ENCODE measurements at places on chromosomes 6 and 20.

- DNase-seq: peak; percentile 95
Observed at GRCh38 chr20:33732166-33732970, 572 bp downstream of the ZNF341 start.

DNA sequence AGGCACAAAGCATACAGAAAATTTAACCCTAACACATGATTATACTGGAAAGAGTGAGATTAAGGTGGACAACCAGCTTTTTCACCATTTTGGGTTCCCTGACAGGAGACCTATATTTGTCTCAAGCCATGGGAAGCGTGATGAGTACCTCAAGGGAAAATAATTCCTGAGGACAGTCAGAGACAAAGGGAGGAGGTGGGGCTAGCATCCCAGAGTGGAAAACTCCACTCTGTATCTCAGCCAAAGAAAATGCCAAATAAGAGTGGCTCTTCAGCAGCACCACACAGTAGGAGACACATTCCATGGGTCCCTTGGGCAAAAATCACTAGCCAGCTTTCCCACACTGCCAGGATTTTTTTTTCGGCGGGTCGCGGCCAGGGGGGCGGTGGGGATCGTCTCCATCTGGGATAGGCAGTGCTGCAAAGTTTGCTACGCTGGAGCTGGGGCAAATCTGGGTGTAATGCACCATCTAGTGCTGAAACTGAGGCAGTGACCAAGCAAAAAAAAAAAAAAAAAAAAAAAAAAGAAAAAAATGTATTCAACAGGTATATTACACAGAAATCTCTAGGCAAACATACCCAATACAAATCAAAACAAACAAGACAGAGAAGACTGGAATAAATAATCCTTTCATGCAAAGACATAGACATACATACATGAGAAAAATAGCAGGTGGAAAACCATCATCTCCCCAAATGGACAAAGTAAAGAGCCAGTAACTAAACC, 77.3 kb upstream of the SLC35F1 start:
- DNase-seq: no peak

- DNase-seq: no peak
Observed at GRCh38 chr20:30284281-30284905, 973.1 kb upstream of the DEFB115 start.

DNA sequence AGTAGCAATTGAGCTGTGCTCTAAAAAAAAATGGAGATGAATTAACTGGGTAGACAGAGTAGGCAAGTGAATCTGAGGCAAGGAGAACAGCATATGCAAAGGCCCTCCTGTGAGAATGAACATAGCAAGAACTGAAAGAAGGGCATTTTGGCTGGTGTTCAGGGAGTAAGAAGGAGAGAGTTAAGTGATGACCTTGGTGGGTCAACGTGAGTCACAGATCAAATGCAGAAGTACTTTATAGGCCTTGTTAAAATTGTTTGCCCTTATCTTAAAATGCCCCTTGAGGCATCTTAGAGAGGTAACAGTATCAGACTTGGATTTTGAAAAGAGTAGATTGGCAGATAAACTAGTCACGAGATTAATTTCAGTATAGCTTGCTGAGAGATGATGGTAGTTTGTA, 24.5 kb downstream of the NDUFAF5 start:
- no peak for DNase-seq

GRCh38 chr20:25198663-25199383, 3.3 kb downstream of the ENTPD6 start:
- DNase-seq: no peak

DNA sequence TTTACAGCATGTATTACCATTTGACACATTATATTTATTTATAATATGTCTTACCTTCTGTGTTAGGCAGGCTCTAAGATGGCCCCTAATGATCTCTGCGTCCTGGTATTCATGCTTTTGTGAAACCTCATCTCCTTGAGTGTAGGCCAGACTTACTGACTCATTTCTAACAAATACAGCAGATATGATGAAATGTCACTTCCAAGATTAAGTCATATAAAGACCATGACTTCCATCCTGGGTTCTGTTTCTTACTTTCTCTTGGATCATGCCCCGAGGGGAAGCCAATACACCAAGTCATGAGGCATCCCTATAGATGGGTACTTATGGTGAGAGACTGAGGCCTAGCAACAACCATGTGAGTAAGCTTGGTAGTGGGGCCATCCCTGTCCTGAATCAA, 30.2 kb downstream of the ZHX3 start:
- DNase-seq: no peak

- DNase-seq: no peak
Observed at GRCh38 chr6:94636780-94637385, 940.5 kb upstream of the MANEA start.

DNA sequence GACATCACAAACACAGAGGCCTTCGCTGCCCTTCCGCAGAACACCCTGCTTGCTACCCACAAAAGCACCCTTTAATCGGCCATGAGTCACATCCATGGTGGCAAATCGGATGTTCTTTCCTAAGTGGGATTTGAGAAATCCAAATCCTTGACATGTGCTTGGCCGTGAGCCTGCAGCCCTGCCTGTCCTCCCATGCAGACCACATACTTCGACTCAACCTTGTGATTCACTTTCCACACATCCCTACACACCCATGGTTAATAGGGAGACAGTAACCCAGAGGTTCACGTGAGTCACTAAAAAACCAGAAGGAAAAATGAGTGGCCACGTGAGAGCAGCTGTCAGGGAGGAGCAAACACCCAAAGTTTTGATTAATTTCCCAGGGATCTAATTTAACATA, 19.4 kb downstream of the RAMACL start:
- no peak for DNase-seq

DNA sequence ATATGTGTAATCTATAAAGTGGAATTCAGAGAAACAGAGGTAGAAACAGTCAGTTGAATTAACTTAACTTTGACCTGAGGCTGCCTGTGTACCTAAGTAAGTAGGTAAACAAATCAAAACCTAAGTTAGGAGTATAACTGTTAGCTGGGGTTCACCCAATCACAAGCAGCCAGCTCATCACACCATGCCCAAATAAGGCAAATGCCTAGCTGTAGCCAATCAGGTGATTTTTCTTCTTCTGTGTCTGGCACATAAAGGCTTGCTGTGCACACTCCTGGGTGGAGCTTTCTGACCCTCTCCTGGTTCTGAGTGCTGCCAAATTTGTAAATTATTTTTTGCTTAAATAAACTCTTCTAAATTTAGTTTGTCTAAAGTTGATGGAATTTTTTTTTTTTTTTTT, 54.7 kb upstream of the TRIM39 start:
- DNase-seq: no peak

- no peak for DNase-seq
Observed at GRCh38 chr20:42945234-42945994, 244.3 kb downstream of the PTPRT start.

GRCh38 chr20:62825333-62825985, 8.6 kb downstream of the COL9A3 start:
- DNase-seq: no peak

GRCh38 chr6:81326881-81327561, 425.5 kb downstream of the TENT5A start:
- no peak for DNase-seq

GRCh38 chr20:63738687-63739129, 868 bp upstream of the SLC2A4RG start:
- DNase-seq: peak; percentile 24

- DNase-seq: no peak
Observed at GRCh38 chr20:13862245-13862644, 77.4 kb downstream of the NDUFAF5 start.

DNA sequence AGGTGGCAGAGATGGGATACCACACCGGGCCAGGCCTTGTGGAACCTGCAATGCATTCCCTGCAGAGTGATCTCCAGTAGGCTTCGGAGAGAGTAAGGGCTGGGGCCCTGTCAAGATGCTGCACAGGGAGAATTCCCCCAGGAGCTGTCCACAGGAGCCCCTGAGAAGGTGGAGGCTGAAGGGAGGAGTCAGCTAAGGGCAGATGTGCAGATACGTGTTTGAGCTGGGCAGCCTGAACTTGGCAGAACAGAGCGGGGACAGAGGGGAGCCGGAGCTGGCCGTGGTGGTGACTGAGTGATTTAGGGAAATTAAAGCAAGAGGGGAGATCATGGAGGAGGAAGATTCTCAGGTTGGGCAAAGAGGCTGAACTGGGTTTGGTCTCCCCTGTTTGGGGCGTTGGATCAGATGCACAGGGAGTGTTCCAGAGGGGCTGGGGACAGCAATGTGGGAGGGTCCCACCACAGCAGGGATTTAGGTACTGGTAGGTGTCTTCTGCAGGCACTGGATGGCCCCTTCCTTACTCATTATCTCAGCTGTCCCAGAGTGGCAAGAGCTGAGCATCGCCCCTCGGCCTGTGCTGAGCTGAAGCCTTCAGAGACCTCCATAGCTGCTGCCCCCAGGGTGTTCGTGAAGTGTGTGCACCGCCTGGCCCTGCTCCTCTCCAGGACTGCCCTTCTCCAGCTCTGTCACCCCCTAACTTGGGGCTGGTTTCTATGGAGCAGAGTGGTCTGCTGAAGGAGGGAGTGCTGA, 3.8 kb upstream of the NCR2 start:
- DNase-seq: no peak

GRCh38 chr6:17354700-17355403, 38.5 kb upstream of the CAP2 start:
- DNase-seq: no peak

- DNase-seq: peak; percentile 27
Observed at GRCh38 chr6:88380083-88380482, 213.9 kb upstream of the CNR1 start.

DNA sequence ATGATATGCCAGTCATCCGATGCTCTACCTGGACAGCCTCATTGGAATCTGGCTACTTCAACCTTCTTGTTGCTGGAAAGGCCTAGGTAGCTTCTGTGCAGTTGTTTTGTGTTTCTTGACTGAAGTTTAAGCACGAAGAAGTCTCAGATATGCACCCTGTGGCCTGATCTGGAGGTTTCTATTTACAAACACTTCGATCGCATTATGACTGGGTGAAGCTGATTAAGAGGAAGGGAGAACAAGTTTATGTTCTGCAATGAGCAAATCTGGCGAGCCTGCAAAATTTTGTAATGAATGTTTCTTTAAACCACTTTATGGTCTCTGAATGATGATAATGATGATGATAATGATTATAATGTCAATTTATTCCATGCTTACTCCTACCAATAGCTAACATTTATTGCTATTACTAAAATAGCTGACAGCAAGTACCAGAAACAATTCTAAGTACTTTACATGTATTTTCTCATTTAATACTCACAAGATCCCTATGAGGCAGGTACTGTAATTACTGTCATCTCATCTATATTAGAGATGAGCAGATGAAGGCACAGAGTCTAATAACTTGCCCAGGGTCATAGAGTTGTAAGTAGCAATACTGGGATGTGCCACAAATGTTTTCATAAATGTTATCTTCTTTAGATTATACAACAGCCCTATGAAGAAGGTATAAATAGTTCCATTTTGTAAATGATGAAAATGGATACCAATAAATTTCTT, 126.1 kb upstream of the UST start:
- DNase-seq: no peak

GRCh38 chr6:24064106-24064505, 61.9 kb upstream of the NRSN1 start:
- peak; percentile 36 for DNase-seq

DNA sequence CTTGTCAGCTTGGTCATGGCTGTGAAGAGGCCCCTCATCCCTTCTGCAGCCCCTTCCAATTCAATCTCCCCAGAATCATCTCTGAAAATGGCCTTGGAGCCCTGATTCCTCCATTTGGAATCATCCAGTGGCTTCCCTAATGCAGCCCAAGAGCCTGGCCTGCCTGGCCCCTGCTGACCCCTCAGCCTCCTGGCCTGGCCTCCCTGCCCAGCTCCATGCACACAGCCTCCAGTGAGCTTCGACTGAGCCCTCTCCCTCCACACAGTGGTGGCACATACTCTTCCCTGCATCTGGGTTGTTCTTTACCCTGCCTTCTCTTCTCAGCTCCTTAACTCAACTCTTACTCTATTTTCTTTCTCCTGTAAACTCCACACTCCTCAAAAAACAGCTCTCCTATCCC, 120.9 kb downstream of the ANKRD60 start:
- DNase-seq: no peak

DNA sequence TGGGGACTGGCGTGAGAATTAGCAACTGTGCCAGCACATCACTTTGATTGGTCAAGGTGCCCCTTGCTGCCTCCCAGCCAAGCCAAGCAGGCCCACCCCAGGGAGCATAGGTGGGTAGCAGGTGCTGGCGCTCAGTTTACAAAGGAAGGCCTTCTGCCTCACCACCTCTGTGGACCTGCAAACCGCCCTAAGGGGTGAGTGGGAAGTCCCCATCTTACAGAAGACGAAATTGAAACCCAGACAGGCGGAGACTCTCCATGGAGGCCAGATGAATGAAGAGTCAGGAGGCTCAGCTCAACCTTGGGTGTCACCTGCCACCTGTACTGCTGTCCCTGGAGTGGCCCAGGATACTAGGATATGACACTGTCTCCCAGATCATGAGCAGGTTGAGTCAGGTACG, 21.5 kb upstream of the MAS1L start:
- DNase-seq: no peak

- no peak for DNase-seq
Observed at GRCh38 chr6:151629791-151630190, 136.0 kb downstream of the CCDC170 start.

DNA sequence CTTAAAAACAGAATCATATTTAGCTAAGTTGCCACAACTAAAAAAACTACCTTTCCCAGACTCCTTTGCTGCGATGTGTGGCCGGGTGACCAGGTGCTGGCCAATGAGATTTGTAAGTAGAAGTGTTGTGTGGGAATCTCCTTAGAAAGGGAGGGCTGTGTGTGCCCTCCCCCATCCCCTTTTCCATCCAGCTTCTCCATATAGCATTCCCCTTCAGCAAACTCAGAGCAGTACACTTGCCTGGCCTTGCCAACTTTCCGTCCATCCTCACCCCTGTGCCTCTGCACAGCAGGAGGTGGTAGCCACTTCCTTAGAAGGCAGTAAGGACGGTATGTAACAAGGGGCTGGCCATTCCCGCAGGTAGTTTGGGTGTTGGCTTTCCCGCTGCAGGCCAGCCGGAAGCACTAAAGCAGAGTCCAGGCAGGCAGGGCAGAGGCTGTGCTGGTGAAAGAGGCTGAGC, 22.3 kb upstream of the KCNK16 start:
- no peak for DNase-seq

DNA sequence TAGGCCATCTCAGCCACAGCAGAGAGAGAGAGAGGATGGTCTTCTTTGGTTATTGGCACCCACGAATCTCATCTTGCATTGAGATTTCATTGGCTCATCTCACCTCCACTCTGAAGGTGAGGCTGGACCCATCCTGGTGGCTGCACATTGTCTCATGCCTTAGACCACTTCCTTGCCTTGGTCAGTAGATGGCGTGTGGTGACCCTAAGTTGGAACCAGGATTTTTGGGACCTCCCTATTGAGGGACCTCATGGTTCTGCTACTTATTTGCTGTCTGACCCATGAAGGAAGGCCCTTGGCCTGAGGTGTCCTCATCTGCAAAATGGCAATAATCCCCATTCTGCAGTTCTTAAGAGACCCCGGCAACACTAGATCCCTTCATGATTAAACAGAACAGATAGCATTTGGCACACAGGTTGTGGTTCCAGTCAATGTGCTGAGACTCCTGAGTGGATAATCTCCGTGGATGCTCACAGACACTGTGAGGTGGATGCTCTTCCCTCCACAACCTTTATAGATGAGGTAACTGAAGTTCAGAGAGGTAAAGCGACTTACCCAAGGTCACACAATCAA, 21.5 kb upstream of the AAR2 start:
- no peak for DNase-seq

GRCh38 chr6:85464260-85464644, 14.4 kb downstream of the NT5E start:
- DNase-seq: no peak

GRCh38 chr6:71766796-71767195, 119.6 kb upstream of the RIMS1 start:
- no peak for DNase-seq
